ENCODE measurements at places on chromosomes 6 and 20.

GRCh38 chr6:7561153-7561964, 19.9 kb downstream of the DSP start:
- no peak for DNase-seq

DNA sequence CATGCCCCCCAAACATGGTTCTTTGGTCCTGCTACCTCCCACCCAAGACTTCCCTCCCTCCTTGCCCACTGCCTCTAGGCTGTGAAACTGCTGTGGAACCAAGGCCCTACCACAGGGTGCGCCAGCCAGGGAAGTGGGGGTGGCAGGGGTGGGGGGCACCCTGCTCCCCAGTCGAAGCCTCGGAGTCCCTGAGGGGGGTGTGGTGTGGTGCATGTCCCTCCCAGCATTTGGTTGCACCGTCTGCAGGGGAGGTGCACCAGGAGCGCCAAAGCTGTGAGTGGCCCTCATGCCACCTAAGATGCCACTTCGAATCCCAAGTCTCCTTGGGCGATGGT, 1.8 kb downstream of the RGS19 start:
- DNase-seq: no peak

DNA sequence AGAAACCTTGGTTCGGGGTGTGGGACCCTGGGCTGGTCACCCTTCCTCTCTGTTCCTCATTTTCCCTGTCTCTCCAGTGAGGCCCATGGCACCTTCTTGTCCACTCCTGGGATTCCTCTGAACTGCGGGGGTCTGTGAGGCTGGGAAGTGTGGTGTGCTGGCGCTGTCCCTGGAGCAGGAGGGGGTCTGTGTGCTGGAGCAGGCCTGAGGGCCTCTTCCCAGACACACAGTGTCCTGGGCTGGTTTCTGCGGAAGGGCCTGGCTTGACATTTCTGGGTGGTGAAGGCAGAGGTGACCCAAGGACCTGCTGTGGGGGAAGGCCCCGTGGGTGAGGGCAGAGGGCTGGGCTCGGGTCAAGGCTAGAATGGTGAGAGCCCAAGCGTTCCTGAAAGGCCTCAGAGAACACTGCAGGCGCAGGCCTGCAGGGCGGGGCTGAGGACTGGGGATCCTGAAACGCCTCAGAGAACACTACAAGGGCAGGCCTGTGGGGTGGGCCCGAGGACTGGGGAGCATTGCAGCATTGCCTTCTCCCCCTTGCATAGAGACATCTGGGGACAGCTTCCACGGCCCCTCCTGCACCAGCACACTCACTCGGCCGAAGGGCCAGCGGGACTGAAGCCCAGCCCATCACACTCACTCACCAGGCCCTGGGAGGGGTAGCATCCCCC, 10.6 kb upstream of the BAK1 start:
- no peak for DNase-seq

DNA sequence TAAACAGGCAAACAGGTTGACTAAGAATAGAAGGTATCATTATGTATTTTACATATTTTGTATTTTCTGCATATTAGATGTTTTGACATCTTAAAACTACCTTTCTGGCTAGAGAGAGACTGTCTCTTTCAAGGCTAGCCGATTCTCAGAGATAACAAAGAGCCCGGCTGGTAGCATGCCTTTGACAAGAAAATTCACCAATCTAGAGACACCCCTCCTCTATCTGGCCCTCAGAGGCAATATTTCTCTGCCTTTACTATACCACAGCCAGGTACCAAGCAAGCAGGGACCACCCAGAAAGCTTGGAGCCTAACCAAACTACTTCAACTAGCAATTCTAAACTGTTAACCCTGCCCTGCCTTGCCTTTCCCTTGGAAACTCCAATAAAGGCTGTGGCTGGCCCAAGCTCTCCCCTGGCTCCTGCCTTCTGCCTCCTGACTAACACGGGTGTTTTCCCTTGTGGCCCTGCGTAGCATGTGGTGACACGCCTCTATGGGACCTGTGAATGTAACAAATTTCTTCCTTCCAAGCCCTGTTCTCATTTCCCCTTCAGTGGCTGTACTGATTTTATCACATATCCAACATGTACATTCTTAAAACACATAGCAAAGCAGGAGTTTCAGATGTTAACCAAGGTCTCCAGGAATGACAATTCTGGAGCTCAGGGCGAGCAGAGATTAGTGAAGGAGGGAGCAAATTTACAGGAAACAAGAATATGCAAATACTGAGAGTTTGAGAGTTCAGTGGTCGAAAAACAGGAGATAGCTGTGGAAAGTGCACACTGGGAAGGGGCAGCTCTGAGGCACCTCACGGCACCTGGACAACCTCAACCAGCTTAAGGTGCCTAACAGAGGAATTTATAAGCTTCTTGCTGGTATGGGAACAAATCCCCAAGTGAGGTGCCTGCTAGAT, 120.8 kb downstream of the BACH2 start:
- DNase-seq: no peak

GRCh38 chr6:84033523-84034451, at the start of gene MRAP2:
Gene MRAP2, plus strand, starts transcription at chr6:84033772. Its CDS starts 21,547 bp downstream, at chr6:84055319.
- DNase-seq: no peak

DNA sequence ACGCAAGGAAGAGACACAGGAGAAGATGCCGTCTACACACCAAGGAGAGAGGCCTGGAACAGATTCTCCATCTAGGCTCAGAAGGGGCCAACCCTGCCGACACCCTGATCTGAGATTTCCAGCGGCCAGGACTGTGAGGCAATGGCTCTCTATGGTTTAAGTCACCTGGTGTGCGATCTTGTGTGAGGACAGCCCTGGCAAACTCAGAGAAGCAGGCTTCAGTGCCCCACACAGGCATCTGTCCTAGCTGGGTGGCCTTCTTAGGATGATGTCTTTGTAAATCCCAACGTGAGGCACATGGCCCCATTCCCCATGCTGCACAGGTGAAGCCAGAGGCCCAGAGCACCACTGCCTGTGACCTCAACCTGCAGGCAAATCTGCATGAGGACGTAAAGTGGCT, 87.6 kb upstream of the FRMD1 start:
- DNase-seq: no peak

- no peak for DNase-seq
Measured at GRCh38 chr6:150915880-150916265, 50.4 kb downstream of the MTHFD1L start.

DNA sequence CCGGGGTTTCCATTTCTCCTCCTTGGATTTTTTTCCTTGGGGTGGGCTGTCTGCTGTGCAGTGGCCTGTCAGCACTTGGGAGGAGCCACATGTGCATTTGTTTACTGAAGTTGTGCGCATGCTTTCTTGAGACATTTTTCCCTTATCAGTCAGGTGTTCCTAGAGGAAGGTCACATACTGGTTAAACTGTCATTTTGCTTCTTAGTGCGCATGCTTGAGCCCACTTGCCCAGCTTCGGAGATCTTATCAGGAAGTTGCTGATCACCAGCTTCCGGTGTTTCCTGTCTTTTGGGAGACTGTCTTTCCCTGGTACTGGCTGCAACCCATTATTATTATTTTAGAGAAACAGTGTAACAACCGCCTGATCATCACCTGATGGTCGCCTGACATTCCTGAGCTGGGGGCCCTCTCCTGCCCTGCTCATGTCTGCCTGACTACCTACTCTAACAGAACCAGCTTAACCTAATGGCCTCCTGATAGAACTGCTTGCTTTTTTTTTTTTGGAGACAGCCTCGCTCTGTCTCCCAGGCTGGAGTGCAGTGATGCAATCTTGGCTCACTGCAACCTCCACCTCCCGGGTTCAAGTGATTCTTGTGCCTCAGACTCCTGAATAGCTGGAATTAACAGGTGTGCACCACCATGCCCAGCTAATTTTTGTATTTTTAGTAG, 378 bp upstream of the ERVFRD-1 start:
- no peak for DNase-seq

All from stimulated activated CD8-positive, alpha-beta memory T cell treated with anti-CD3 and anti-CD28 coated beads, Interleukin-7, amount 100 ng/mL, for 1 hour (primary cell).